ENCODE measurements at places on chromosomes 5 and 9.

GRCh38 chr9:72984991-72985390 is 32.1 kb upstream of the ALDH1A1 start:
- DNase-seq = no peak

DNA sequence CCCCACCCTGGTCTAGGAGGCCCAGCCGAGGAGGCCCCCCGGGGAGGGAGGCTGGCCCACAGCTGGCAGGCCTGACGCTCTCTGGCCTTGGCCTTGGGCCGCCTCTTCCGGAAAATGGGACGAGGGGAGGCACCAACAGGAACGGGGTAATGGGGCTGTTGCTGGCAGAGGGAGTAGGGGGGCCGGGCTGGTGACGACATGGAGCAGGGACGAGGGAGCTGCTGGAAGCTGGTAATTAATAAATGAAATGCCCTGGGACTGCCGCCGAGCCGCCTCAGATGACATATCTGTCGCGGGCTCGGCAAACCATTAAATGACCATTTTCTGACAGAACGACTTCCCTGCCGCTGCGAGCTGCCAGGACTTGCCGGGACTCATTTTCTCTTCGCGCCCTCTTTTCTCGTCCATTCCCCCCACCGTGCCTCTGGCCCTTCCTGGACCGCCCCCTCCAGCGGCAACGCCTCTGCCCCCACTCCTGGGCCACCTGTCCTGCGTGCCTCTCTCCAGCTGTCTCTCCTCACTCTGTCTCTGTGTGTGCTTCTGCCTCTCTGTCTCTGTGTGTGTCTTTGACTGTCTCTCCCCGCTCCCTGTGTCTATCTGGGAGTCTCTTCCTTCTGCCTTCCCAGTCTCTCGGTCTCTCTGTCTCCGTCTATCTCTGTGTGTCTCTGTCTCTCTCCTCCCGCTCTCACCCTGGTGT is 215.7 kb downstream of the PAX5 start:
- no peak for DNase-seq

GRCh38 chr5:6423327-6424109 is 25.1 kb upstream of the UBE2QL1 start:
- no peak for DNase-seq

GRCh38 chr9:129806061-129806460 is 3.1 kb downstream of the TOR1B start:
- no peak for DNase-seq

GRCh38 chr5:72817671-72818266 is 1.3 kb downstream of the TNPO1 start:
- DNase-seq = no peak

- no peak for DNase-seq
These were observed 234.8 kb downstream of the MED10 start for GRCh38 chr5:6143523-6143922.

- no peak for DNase-seq
These were observed 27.2 kb downstream of the PIK3R1 start for GRCh38 chr5:68242743-68243142.

GRCh38 chr9:93671020-93671338 is 94.6 kb downstream of the PHF2 start:
- DNase-seq = no peak

GRCh38 chr5:110255194-110255593 is 471.3 kb downstream of the TMEM232 start:
- no peak for DNase-seq

GRCh38 chr5:111454198-111454622 is 58.1 kb downstream of the STARD4 start:
- DNase-seq = no peak

- no peak for DNase-seq
These were observed 82.8 kb downstream of the SLC1A3 start for GRCh38 chr5:36689225-36689624.

DNA sequence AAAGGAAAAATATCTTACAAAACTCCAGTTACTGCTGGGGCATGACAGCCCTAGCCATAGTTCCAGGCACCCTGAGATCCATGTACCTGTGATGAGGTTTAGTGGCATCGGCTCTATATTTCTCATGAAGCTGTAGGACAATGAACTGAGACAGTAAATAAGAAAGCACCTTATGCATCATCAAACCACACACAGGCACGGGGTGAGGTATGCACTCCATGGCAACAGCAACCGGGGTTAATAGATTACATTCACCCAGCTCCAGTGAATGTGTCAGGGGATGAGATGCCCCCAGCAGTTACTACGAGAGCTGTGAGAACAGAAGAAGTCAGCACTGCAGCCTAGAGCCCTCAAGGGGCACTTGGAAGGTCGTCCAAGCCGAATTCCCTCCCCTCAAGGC is 162.0 kb upstream of the S1PR3 start:
- DNase-seq = no peak

DNA sequence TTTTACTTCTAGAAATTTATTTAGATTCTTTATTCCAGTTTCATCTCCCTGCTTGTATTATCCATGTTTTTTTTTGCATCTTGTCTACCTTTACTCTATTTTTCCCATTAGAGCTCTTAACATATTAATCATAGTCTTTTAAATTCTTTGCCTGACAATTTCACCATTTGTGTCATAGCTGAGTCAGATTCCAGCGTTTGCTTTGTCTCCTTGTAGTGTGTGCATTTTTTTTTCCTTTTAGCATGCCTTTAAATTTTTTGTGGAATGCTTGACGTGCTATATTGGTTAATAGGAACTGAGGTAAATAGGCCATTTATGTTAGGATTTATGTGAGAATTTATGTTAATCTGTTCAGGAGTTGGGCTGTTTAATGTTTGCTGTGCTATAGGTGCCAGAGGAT is 41.8 kb upstream of the NFIL3 start:
- DNase-seq = no peak
